CD4-positive, alpha-beta T cell treated with Interleukin-6 at 100 ng/mL for 8 hours (primary cell): ENCODE measurements at places on chromosomes 3 and 15.

- no peak for DNase-seq
Observed at GRCh38 chr3:45940781-45941365, 2.4 kb upstream of the CXCR6 start.

DNA sequence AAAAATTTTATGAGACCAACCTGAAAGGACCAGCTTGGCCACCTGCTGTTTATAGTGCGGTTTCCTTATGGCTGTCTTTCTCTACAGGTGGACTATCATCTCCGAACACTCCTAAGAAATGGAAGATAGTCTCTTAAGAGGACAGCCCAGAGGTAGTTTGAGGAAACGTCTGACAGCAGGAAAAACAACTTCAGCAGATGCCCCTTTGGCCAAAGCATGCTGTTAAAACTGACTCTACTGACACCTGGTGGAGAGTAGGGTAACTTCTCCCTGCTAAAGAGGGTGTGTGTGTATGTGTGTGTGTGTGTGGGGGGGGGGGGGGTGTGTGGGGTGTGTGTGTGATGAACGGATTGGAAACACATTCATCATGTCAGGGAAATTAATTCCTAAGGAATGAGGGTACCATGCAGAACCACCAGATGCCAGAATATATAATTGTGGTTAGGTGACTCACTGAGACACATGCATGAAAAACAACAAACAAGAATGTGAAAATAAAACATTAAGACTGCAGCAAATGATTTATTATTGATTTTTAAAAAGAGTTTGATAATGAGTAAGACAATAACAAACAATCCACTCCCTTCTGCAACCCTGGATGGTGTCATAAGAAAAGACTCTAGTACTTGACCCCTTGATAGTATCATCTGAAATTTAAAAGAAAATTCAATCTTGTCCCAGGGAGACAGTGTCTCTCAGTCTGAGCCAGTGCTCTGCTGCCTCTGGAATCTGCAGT lies 256.5 kb downstream of the THRB start:
- peak; percentile 22 for DNase-seq

DNA sequence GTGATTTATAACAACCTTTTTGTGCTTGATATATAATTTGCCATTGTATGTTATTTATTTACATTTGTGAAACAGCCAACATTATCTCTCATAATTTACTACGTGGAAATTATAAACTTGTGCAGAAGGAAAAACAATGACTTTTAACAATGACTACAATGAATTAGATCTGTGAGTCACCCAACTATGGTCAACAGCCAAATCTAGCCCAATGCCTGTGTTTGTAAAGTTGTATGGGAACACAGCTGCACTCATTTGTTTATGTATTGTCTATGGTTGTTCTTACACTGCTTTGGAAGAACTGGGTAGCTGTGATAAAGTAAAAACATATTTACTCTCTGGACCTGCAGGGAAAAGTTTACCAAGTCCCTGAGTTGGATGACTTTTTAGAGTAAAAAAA lies 110.4 kb downstream of the OTOL1 start:
- DNase-seq, result no peak

DNA sequence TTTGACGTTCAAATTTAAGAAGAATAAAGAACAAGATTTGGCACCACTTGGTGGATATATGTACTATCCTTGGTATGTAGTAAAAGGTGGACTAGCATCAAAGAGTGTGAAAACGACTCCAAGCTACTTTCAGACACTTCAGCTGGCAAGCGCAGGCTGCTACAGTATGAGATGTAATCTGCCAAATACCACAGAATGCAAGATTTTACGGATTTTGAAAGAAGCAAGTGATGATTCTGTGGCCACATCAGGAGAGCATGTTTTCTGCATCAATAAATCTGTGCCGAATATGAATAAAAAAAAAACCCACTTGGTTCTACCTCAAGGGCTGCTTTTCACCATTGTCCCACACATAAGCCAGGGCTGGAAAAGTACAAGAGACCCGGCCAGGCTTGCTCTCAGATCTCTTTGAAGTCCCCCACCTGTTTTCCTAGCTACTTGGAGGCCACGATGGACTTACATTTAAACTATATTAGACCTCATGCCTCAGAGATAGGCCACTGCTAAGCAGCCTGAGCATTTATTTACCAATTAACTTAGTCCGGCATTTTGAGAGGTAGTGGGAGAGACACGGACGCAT lies 37.4 kb downstream of the MYO1E start:
- no peak for DNase-seq

GRCh38 chr15:73571346-73571745 lies 61.8 kb downstream of the NPTN start:
- no peak for DNase-seq

DNA sequence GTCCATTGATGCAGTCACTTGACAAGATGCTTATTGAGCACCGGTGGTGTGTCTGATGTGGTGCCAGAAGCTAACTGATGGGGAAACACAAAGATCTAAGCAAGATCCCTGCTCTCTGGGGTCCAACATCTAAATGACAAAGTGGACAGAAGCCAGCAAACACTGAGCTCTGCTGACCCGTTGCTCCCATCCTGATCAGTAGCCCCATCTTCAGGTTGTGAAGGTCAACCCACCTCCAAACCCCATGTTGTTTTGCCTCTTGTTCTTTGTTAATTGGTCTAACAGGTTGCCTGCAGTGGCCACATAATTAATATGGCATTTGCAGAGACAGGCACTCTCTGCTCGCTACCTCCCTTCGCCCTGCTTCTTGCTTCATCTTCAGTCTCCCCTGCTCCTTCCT lies 21.5 kb upstream of the GLCE start:
- DNase-seq, result no peak

- DNase-seq, result no peak
Observed at GRCh38 chr15:88307344-88307743, 50.8 kb upstream of the NTRK3 start.

GRCh38 chr3:138331143-138331894 lies 1.7 kb upstream of the NME9 start:
- DNase-seq, result no peak

DNA sequence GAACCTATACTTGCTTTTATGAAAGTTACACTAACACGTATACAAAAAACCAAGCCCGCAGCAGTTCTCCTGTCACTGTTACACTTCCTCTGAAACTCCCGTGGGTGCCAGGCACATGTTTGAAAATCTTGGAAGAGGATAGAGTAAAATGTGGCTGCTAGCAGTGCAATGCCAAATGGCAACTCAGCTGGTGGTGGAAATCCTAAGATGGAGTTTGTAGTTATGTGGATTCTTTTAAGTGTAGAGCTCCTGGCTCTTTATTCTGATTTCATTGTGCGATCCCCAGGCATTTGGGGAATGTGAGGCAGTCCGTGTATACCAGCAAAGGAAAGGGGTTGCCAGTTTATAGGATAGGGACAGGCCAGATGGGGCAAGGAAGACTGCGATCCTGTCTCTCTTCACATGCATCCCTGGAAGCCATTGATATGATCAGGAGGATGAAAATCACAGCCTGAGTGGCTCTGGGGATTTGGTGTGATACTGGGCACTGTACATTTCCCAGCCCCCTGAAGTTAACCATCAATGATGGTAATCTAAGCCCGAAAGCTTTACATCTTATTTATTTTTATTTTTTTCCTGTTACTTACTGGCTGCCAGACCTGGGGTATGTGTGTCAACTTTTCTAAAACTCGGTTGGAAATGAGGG lies 1.1 kb downstream of the STAC start:
- no peak for DNase-seq

GRCh38 chr3:28698706-28699105 lies 350.1 kb upstream of the AZI2 start:
- DNase-seq, result no peak

DNA sequence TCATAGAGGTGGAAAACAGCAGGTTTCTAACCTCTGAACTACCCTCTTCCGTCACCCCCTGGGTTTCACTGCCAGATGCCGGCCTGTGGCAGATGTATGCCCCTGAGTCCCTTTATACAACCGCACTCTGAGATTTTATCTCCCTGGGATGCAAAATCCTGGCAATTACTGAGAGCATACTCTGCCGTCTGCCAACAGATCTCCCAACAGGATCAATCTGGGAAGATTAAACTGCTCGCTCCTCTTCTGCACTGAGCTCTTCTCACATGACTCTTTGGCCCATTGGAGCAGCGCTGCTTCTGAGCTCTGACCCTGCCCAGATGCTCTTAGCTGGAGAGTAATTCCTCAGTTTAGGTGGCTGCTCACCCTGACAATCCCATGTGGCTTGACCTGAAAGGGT lies 133.2 kb downstream of the LIPC start:
- DNase-seq, result no peak

- no peak for DNase-seq
Observed at GRCh38 chr3:157588386-157589060, 85.3 kb upstream of the VEPH1 start.
